ENCODE measurements at places on chromosomes 7 and 10. TPM values are rescaled to one million over a fixed set of nuclear protein-coding genes. Genes with fewer than 3 reads are reported as not detected.

GRCh38 chr7:131000389-131000788, 266.4 kb upstream of the KLF14 start:
- no peak for DNase-seq

Gene OR2A7
- 0.45 TPM for polyA plus RNA-seq

GRCh38 chr10:80585812-80586211, 48.1 kb downstream of the SH2D4B start:
- no peak for DNase-seq

Gene TMEM209
- 15.1 TPM for polyA plus RNA-seq

Gene BTBD16
- polyA plus RNA-seq = not detected

DNA sequence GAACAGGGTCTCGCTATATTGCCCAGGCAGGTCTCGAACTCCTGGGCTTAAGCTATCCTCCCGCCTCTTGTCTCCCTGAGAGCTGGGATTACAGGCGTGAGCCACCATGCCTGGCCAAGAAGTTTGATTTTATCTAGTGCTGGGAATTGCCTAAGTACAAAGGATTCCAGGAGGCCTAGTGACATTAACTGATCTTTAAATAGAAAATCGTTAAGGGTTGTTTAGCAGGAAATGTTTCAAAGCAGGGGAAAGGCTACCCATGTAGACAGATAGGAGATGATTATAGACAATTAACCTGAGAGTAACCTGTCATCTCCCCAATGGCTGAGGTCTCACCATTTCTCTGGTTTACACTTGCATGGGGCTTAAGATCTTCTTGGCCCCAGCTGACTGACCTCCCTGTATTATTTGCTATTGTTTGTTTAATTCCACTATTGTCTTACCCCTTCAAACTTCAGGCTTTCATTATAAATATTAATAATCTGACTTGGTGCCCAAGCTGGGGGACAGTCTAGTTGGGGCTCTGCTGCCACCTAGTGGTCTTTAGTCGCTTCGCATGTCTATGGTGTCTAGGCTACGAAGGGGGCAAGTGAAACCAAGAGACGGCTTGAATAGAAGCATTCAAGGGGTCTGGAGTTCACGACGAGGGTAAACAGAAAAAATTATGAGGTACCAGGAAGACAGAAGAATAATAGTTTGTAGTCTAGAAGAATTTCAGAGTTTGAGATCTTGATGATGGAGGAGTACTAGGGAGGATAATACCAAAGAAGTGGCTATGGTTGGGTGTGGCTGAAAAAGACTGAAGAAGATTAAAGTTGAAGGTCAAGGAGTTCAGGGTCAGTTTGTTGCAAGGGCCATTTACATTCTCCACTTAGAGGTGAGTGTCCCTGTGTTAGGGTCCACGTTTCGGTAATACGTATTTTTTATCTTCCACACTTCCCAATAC, 40.4 kb upstream of the BPGM start:
- DNase-seq = peak; percentile 34

Gene MINDY4
- 3.9 TPM for polyA plus RNA-seq

DNA sequence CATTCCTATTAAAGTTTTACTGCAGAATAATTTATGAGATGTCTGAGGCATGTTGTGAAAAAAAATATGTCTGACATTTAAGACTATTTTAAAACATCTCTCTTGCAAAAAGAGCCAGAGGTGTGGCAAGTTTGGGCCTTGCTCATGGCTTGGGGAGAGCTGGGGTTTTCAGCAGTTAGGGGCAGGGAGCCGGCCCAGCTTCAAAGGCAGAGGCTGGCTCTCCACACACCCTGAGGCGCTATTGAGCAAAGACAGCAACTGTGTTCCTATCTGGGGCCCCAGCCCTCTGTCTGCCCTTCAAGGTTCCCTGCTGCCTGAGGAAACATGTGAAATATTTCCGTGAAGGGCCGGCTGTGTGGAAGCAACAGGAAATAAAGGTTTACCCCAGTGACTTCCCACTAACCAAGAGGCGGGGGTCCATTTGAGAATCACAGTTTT, 94.0 kb downstream of the SORBS1 start:
- no peak for DNase-seq

- DNase-seq = no peak
These were observed 84.8 kb upstream of the AOAH start for GRCh38 chr7:36809086-36809485.

DNA sequence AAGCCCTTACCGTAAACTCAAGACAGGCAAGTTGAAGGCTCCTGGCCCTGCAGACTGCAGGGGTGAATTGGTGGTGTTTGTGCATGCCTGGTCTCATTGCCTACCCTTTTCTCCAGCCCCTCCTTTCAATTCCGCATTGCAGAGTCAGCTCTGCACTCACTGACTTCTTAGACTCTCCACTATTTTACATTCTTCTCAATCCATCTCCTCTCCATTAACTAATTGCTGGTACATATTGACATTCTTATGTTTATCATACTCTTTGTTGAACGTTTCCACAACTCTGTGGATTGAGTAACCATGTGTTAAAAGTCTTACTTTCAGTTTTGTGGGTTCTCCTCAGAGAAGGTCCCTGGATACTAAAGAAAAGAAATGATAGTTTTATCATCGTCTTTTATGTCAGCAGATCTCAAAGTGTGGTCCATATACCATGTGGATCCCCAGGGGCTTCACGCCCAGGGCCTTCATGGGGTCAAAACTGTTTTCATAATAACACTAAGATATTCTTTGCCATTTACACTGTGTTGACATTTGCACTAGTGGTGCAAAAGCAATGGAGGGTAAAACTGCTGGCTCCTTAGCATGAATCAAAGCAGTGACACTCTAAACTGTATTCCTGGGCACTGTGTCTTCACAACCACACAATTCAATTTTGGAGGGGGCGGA, 135.4 kb upstream of the FZD1 start:
- DNase-seq = peak; percentile 21

Gene C10orf53
- polyA plus RNA-seq = not detected

DNA sequence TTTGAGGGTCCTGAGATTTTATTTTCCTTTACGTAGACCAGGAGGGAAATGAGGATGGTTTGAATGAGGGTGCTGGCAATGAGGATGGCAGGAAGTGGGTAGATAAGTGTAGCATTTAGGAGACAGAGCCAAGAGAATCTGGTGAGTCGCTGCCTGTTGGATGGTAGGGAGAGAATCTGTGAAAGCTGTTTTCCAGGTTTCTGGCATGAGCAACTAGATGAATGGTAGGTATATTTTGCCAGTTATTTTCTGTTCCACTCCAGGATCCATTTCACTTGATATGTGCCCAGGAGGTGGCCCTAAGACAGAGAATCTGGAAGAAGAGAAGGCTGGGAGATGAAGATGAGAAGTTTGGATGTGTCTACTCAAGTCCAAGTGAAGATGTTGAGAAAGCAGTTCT, 63.3 kb upstream of the VIPR2 start:
- DNase-seq = no peak

- DNase-seq = no peak
These were observed 4.0 kb upstream of the VIPR2 start for GRCh38 chr7:159148430-159149395.

Gene ZNF804B
- not detected for polyA plus RNA-seq

GRCh38 chr10:132392811-132393694, 3.9 kb upstream of the PWWP2B start:
- peak; percentile 40 for DNase-seq

- DNase-seq = no peak
These were observed 652.6 kb downstream of the TNS3 start for GRCh38 chr7:46929359-46929758.

DNA sequence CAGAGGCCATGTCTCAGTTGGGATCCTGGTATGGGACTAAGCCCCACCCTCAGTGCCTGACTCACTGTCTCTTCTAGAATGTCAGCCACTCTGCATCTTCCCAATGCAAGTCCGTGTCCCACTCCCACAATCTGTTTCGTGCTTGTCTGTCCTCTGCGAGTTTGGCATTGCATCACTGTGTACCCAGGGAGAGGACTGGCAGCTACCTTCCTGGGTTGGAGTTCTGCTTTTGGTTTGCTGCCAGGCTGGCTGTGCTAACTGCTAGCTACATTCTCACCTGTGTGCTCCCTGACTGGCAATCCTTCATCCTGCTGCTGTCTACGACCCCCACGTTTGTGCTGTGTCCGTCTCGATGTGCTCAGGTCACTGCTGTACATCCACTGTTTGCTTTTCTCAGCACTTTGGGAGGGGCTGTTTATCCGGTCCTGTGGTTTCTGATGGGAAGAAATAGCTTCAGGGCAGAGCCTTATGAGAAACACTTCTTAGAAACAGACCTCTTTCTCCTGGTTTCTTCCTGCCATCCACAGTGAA, 56.0 kb upstream of the GLI3 start:
- DNase-seq = no peak

- DNase-seq = no peak
These were observed 895 bp upstream of the NAPEPLD start for GRCh38 chr7:103149808-103150180.

Gene CREB5
- 8.2 TPM for polyA plus RNA-seq

DNA sequence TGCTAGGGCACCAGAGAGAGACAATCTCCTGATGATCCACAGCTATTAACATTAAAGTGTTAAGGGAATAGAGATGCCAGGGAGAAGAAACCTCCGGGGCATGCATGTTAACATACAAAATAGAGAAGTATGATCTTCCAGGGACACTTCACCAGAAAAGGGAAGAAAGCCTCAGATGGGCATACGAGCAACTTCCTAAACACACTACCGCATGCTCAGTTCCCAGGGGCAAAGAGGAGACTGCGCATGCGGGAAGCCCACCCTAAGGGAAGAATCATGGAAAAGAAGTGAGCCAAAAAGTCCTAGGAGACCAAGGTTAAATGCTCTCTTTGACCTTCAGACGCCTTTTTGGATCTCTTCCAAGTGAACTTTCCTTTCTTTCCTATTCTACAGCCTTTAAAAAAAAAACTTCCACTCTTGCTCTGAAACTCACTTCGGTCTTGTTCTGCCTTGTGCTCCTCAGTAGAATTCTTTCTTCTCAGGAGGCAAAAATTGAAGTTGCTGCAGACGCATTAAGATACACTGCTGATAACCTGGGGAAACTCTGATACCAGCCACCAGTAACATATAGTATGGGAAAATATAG, 1211.3 kb downstream of the REEP3 start:
- DNase-seq = no peak

GRCh38 chr10:124106241-124106879, 13.0 kb upstream of the CHST15 start:
- peak; percentile 92 for DNase-seq

GRCh38 chr7:33669251-33669670, 236.1 kb upstream of the BMPER start:
- DNase-seq = peak; percentile 48

Gene ACTL6B
- not detected for polyA plus RNA-seq

Measured in fibroblast of lung (primary cell).